ENCODE measurements at places on chromosomes 3 and 15. TPM values are rescaled to one million over a fixed set of nuclear protein-coding genes. Genes with fewer than 3 reads are reported as not detected.

DNA sequence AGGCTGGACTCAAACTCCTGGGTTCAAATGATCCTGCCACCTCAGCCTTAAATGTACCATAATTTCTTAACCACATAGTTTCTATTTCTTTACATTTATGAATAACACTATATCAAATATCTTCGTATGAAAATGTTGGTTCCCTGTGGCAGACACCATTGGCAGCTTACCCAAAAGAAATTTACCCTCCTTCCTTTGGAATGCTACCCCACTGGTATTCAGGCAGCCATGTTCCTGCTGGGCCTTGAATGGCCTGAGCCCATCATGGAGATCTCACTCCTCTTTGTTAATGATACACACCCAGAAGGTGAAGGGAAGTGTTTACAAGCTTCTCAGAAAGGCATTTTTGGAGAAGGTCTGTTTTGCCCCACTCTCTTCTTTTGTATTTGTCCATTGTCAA lies 94.3 kb upstream of the RNF7 start:
- DNase-seq = no peak

The REC114 gene
- total RNA-seq = not detected

DNA sequence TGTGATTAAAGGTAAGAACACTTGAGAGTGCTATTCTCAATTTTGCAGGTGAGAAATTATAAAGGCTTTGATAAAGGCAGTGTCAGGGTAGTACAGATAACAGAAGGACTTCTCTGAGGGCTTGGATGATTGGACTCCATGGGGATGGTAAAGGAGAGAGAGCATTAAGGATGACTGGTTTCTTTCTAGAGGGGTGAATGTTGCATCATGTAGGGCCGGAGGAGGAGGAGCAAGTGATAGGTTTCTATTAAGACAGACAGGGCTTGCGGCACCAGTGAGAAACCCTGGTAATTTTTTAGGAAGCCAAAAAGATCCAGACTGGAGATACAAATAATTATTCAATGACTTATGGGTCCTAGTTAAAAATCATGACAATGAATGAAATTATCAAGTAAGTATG lies 230.7 kb upstream of the MME start:
- no peak for DNase-seq

The MKRN3 gene
- 2.9 TPM for total RNA-seq

DNA sequence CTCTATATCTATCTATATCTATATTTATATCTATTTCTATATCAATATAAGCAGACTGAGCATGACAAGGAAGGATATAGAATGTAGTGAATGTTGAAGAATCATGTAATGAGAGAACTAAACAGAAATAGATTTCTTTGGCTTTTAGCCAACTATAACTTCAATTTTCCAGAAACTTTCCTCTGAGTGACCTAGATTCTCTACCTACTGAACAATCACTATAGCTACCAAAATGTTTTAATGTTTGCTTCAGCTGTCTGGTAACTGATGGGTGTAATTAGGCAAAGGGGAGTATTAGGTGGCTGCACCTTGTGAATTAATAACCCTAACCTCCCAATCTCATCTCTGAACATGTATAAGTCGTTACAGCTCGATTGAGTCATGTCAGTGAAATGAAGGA lies 76.4 kb upstream of the ROBO1 start:
- DNase-seq = no peak

DNA sequence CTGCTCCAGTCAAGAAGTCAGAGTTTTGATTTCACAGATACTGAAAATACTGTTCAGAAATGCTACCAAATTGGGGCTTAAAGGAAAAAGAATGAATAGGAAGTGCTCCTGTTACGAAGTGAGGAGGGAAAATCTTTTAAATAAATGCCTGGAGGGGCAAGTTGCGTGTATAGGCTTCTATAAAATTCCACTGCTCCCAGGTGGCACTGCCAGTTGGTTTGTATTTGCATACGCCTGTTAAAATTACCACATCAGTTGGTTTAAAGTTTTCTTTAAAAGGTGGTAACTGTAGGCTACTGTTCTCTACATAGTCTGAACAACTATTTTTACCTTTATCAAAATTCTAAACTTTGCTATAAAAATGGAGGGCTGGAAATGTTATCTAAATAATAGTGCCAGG lies 123.5 kb downstream of the DLG1 start:
- DNase-seq = no peak

The ITIH1 gene
- not detected for total RNA-seq

DNA sequence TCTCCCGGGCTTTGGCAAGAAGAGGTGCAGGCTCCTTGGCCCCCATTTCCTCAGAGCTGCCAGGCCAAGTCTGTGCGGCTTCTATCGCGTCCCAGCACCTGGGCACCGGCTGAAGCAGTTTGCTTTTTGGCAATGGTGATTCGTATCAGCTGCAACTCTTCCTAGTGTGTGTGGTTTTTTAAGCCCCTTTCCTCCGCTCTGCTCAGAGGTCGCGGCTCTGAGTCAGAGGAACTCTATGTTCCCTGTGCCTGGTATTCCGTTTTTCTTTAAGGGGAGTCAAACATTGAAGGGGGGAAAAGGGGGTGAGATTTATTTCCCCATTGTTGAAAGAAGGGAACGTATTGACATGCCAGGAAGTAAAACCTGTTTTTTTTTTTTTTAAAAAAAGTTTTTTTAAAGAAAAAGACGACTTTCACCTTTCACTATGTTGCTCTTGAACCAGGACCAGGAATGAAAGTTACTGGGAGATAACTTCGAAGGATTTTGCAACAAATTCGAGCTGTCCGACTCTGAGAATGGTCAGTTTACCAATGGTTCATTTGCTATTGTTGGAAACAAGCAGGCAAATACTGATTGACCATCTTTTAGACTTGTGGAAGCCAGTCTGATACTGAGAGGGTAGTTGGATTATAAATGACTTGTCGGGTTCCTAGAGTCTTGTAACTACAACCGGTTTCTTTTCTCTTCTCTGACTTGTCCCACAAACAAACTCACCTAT lies 1.1 kb downstream of the ARMC8 start:
- DNase-seq = no peak

- DNase-seq = peak; percentile 43
Measured at GRCh38 chr3:49869525-49870126, at the start of gene CAMKV. Gene CAMKV, minus strand, starts transcription at chr3:49869906. Its CDS starts 7,518 bp downstream, at chr3:49862388.

- no peak for DNase-seq
Measured at GRCh38 chr3:45026957-45027356, 854 bp downstream of the CLEC3B start.

- DNase-seq = no peak
Measured at GRCh38 chr3:88744896-88745295, 362.5 kb upstream of the EPHA3 start.

GRCh38 chr3:13020159-13020750 lies 53.0 kb downstream of the IQSEC1 start:
- no peak for DNase-seq

The DCBLD2 gene
- 3.2 TPM for total RNA-seq

- no peak for DNase-seq
Measured at GRCh38 chr15:84001037-84001436, 234.5 kb upstream of the GOLGA6L4 start.

DNA sequence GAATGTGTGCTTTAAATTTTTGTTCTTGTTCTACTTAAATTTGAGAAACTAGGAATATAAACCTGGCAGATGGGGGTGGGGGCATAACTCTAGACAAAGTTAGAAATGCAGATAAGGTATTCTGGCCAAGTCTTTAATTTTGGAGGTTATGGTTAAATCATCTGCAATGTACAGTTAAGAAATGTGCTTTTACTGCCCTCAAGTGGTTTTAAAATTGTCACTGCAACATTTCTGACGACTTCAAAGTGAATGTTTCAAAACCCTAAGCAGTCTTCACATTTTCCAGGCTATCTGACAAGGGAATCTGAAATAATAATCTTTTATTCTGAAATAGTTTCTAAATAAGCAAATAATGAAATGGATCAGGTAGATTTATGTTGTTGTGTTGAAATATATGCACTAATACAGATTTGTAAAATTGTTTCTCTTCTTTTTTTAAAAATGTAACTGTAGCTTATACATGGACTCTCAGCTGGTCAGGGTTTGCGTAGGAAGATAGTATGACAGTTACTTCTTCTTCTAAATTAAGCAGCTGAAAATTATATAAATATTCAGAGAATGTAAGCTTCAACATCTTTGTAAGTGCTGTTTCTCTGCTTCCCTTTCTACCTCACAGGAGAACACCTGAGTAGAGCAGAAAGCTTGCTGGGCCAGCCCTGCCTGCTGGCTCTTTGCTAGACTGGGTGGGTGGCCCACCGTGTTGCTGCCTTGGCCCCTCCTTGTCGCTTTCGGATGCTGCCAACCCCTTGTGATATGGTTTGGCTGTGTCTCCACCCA lies 45.0 kb downstream of the SUCNR1 start:
- no peak for DNase-seq

DNA sequence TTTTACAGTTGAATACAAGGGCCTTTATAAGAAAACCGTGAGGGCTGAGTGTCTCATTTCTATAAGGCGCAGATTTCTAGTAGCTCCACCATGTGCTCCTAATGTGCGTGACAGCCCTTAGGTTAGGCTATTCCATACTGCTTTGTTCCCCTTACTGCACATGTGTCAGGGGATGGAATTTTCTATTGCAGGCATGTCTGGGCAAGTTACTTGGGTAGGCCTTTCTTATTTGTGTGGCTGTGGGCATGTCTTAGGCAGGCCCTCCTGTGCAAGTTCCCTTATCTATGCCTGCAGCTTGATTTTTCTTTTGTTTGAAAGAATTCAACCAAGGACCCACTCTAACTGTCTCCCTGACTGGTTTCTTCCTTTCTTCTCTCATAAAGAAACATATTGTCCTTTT lies 434.2 kb upstream of the CNTN3 start:
- no peak for DNase-seq

- no peak for DNase-seq
Measured at GRCh38 chr15:36407647-36408046, 171.8 kb upstream of the CDIN1 start.

GRCh38 chr3:179671747-179672242 lies 19.0 kb downstream of the USP13 start:
- DNase-seq = no peak

GRCh38 chr3:52877085-52877484 lies 20.3 kb downstream of the STIMATE start:
- DNase-seq = no peak

DNA sequence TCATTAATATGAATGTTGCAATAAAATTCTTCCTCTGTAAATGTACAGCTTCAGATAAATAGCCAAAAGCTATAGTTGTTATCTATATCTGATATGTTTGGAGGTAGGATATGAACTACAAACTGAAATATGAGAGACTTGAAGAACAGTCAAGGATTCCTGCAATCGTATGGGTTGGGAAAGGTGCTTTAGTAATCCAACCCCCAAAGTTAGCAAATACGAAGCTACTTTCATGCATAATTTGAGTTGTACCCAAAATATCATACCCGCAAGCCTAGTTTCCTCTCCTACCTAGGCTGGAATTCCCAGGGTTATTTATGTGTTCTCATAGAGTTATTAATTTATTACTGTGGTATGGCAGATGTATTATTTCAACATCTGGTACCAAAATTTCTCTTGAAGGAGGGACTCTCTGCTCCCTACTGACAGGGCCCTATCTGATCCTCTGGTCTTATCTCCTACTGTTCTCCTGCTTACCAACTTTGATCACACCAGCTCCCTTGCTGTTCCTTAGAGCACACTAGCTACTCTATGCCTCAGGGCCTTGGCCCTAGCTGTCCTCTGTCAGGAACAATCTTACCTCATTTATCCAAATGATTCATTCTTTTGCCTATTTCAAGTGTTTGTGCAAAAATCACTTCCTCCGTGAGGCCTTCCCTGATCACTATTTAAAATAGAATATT lies 140.4 kb upstream of the CCDC54 start:
- no peak for DNase-seq

DNA sequence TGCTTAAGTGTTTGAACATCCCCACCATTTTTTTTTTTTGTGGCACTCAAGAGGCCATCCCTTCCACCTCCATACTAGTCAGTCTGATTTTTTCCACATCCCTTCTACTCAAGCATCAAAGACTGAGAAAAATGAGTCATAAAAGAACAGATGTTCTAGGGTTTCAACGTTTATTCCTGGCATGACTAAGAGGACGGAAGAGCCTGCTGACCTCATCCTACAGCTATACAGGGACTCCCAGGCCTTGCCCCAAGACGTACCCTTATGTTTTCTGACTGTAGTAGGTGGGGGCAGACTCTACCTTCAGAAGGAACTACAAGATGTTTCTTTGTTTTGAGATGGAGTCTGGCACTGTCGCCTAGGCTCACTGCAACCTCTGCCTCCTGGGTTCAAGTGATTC lies 3.3 kb upstream of the ITPKA start:
- DNase-seq = no peak

GRCh38 chr3:182524711-182525401 lies 268.4 kb upstream of the ATP11B start:
- DNase-seq = no peak

The C2CD4A gene
- not detected for total RNA-seq

The GOLGA6D gene
- total RNA-seq = not detected

GRCh38 chr3:168205451-168205850 lies 109.7 kb upstream of the GOLIM4 start:
- no peak for DNase-seq

GRCh38 chr3:39989746-39990145 lies 180.3 kb downstream of the MYRIP start:
- no peak for DNase-seq

DNA sequence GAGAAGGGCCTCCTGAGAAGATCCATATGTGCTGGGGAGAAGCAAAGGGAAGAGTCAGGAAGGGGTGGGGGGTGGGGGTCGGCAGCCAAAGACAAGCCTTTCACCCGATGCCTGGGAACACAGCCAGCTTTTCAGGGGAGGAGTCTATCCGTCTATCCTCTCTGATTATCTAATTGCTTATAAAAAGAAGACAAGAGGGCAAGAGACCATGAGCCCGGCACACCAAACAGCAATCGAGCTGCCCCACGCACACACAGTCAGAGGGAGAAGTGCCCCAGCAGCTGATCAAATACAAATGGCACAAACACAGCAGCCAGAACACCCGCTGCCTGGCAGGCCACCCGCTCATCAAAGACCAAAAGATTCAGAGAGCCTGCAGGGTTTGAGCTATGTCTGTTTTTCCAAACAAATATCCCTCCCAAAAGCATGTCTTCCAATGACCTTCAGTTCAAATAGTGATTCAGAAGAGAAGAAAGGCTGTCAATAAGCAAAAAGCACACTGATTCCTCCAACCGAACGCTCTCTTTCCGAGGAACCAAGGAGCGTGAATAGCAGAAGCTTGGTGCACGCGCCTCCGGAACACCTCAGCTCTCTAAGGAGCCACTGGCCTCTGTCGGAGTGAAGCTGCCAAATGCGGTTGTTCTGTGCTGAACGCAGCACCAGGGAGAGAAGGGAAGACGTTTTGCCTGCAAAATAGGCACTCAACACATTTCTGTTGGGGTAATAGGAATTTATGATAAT lies 419.2 kb downstream of the OCA2 start:
- no peak for DNase-seq
